ENCODE measurements at places on chromosomes 12 and 14.

DNA sequence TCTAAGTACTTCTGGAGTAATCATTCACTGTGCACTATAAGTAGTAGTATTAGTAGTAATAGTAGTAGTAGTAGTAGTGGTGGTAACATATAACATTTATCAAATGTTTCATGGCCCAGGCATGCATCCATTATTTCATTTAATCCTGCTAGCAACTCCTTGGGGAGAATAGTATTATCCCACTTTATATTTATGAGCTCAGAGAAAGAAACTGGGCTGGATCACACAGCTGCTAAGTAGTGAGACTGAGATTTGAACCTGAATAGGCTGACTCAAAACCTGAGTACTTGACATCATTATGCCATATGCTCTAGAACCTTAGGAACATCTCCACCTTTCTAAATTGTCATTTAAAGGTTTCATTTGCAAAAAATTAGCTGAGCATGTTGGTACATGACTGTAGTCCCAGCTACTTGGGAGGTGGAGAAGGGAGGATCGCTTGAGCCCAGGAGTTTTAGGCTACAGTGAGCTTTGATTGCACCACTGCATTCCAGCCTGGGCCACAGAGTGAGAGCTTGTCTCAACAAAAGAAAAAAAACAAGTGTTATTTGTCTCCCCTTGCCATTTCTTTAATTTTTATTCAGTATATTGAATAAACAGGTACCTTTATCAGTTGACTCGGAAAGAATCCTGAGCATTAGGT lies 11.4 kb upstream of the NID2 start:
- no peak for DNase-seq

GRCh38 chr12:122067966-122068365 lies 10.6 kb upstream of the MLXIP start:
- DNase-seq: no peak

DNA sequence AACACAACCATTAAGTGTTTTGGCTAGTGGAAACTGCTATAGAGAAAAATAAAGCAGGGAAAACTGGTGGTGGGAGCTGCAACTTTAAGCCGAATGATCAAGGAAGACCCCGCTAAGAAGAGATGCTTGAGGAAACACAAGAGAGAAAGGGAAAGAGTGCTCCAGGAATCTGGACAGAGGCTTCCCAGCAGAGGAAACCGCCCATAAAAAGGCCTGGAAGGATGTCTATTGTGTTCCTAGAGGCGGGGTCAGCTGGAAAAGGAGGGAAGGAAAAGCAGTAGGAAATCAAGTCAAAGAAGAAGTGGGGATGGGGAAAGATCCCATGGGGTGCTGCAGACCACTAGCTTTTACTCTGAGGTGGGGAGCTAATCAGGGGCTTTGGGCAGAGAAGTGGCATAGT lies 12.4 kb downstream of the SLC2A13 start:
- DNase-seq: no peak

DNA sequence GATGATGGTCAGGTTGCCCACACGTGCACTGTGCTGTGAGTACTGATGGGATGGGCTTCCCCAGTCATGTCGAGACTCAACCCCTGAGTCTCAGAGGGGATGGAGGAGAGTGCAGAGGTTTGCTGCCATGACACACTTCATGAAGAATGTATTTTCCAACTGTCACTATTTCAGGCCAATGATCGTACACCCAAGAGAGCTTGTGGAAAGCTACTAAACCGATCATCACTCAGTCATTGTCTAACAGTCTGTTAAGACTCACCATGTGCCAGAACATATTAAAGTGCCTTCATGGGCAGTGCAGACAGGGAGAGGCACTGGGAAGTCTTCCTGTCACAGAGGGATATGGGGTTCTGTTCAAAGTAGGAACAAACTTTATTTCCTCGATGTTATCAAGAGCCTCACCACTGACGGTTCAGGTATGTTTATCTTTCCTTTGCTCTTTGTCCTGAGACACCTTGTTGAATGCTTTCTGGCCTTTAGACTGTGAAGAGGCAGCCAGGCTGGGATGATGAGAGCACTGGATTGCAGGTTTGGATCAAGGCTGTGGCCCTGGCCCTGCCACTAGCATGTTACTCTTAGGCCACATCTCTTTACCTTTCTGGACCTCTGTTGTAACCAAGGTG lies 41.6 kb upstream of the NTF3 start:
- DNase-seq: no peak

DNA sequence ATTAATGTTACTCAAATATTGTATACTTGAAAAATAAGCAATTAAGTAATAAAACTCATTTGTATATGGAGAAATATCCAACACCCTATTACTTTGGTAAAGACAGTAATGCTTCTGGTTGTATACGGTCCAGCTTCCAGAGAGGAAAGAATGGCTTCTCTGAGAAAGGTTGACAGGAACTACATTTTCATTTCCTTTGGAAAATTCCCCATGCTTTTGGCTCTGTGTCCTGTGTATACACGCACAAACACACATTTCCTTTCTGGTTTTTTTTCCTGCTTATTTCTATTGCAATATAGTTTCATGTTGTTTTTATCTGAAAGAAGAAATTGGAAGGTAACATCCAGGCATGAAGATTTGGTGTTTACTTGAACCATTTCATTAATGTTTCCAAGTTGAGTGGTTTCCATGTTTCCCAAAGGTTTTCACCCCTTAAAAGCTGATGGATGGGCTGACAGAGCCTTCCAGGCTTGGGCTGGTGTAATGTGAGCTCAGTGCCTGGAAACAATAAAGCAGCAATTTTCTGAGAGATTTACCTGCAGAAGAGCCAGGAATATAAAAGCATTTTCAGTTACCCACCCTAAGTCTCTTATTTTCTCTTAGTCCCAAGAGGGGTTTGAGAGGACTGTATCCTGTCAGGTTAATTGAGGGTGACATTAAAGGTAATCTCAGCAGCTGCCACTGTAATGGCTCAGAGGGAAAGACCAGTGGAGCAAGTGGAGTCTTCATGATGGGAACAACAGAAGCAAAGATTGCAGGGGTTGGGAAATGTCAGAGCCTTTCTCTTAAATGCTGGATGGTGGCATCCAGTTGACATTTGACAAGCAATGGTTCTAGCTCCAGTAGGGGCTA lies 33.4 kb upstream of the TMTC1 start:
- DNase-seq: no peak

DNA sequence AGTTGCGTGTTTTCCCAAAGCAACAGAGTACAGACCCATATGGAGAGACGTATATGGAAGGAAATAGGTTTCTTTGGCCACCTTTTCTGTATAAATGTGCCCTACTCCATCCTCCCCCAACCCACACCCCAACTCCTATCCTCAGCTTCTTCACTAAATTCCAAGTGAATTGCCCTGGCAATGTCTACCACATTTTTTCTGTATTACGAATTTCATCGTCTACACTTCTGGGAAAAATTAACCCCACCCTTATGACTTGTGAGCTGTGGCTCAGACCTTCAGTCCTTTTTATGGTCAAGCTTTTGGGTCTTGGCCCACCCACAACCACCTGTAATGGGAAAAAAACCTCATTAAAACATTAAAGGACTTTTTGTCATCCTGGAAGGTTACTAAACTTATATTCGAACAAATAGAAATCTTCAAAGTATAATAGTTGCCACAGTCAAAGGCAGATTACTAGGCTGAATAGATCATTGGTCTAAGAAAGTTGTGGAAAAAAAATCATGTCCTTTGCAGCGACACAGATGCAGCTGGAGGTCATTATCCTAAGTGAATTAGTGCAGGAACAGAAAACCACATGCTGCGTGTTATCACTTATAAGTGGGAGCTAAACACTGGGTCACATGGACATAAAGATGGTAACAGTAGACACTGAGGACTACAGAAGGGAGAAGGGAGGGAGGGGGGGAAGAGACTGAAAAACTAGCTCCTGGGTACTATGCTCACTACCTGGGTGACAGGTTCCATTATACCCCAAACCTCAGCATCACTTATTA lies 15.7 kb upstream of the NFKBIA start:
- DNase-seq: no peak

- DNase-seq: no peak
These were observed 581 bp downstream of the PITPNM2 start for GRCh38 chr12:123150275-123150743.

DNA sequence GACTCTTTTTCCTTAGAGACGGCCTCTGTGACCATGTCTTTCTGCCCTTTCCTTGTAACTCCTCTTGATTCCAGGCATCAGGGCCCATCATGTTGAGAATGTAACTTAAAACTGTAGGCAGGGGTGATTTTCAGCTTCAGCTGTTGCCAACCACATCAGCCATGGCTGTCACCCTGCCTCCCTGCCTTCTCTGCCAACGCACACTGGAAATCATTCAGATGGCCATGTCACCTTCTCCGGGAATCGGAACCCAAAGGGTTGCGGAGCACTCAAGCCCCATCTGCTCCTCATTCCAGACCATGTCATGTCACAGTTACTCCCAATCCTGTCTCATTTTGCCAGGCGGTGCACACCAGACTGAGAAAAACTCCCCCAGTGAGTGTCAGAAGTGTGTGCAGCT lies 72.1 kb downstream of the EMP1 start:
- no peak for DNase-seq

GRCh38 chr14:59811815-59812214 lies 58.8 kb downstream of the RTN1 start:
- DNase-seq: no peak

DNA sequence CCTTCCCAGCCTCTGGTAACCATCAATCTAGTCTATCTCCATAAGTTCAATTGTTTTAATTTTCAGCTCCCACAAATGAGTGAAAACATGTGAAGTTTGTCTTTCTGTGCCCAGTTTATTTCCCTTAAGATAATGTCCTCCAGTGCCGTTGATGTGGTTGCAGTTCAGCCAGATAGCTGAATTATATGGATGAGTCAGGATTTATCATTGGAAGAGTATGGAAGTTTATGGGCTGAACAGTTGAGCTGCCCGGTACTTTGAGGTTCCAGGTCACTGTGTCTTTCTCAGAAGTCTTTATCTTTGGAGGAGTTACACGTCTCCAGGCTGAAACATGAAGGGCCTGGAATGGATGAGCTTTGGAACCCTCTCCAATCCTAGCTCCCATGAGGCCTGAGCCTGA lies 120.1 kb downstream of the ASCL4 start:
- no peak for DNase-seq

DNA sequence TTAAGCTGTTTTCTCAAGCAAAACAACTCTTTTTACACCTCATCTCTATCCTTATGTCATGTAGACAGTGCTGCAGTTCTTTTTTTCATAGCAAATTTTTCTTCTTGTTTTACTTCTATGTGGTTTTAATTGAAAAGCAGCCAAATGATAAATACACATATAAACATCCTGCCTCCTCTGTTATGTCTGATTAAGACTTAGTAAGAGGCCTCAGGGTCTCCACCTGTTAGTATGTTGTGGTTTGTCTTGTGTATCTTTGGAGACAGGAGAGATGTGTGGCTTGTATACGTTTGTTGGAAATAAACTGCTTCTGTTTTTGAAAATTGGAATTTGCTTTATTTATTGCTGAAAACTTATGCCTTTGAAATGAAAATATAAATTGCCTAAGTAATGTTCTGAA lies 32.0 kb downstream of the PEX5 start:
- DNase-seq: no peak

- no peak for DNase-seq
These were observed 237.2 kb upstream of the SRRM4 start for GRCh38 chr12:118743896-118744700.

GRCh38 chr14:21113369-21113768 lies 12.5 kb downstream of the TMEM253 start:
- no peak for DNase-seq

- no peak for DNase-seq
These were observed 83.4 kb downstream of the PDE3A start for GRCh38 chr12:20451761-20452160.

- DNase-seq: no peak
These were observed 57.0 kb downstream of the PLEKHG7 start for GRCh38 chr12:92759634-92760268.

DNA sequence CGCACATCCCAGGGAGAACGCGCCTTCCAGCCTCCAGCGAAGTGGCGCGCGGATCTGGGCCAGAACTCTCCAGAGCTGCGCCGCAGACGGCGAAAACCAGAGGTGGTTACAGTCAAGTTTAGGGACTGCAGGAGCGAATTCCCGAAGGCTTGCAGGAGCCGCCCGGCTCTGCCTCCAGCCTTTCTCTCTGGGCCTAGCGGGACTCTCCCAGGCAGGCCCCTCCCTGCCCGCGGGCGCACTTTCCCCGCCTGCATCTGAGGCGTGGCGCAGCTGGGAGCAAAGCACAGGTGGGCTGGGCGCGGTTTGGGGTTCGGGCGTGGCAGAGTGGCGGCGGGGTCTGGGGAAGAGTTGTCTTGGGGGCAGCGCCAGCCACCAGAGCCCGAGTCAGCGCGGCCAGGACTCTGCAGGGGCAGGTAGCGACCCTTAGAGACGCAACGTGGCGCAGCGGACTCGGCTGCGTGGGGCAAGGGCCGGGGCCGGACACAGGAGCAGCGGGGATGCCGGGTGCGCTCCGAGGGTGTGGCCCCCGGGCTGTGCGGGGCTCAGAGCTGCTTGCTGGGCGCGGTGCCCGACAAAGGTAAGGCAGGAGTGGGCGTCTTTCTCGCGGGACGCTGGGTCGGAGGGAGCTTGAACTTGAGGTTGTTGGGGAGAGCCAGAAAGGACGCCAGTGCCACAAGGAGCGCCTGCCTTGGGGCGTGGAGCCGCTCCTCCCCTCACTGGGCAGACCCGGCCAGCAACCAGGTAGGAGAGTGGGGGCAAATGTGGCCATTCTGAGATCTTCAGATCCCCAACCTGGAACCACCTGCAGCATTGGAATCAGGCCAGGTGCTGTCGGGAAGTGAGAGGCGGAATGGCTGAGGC lies 1126.0 kb downstream of the AACS start:
- no peak for DNase-seq

DNA sequence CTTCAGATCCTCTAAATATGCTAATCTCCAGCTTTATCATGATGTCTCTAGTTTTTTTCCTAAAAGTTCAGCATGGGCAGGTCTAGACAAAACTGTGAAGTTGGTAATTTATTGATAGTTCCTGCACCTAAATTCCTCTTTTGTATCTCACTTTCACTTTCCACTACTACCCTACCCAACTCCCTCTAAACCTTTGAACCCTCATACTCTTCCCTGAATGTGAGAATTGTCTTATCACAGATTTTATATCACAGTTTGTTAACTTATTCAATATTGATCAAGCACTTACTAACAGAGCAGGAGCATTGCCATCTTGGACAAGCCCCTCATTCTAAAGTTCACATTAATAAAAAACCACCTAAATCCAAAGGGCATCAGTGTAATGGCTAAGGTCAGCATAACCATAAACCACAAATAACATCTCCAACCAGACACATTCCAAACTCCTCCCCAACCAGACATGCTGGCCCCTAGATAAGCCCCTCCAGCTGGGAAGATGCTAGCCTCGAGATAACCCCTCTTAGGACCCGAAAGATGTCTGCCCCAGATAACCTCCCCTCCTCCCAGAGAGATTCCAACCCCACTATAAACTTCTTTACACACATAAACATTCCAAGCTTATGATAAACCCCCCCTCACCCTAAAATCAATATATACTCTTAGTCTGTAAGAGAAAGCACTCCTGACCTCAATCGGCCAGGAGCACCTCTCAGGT lies 78.7 kb downstream of the FSCB start:
- DNase-seq: no peak

GRCh38 chr14:99509871-99510555 lies 28.8 kb downstream of the CCNK start:
- DNase-seq: no peak
